ENCODE measurements at places on chromosomes 4 and X. TPM values are rescaled to one million over a fixed set of nuclear protein-coding genes. Genes with fewer than 3 reads are reported as not detected.
A peak's percentile ranks its signal among the peaks of the same experiment; 100 is the strongest.

Gene USP27X
- not detected for total RNA-seq

Gene FAM133A
- not detected for total RNA-seq

GRCh38 chrX:2533424-2533823 is 32.6 kb upstream of the DHRSX start:
- DNase-seq: no peak

DNA sequence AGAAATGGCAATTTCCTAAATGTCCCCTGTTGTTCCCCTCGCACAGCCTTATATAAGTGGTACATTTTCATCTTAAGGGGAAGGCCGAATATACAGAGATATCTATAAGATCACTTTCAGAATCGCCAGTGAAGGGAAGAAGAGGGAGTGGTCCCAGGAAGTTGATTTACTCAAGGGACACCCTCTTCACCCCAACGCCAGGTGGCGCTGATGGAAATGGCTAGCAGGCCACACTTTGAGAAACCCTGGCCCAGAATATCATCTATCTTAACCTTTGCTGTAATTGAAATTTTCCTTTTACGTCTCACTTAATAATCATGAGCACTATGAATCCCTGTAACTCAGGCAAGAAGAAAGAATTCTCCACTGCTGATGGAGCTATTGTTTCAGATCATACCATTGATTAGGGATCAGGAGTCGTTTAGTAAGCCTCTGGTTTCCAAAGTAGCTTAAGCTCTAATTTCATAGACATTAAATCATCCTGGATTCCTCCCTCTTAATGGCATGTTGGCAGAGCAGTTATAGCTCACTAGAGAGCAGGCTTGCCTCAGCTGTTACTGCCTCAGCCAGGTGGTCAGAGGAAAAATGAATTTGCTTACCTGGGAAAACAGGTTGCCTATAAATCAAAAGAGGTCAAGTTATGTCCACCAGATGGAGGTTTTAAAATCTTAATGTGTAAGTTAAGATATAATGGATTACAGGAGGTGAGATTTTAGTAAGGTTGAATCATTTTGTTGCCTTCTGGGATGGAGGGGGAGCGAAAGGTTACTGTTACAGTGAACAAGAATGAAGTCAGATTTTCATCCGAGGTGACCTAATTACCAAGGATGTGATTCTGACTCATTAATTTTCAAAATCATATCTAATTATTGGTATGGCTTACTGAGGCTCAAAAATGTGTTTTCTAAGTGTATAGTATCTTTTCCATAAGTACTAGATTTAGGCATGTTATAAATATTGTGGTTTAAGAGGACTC is 941.2 kb upstream of the TENM3 start:
- DNase-seq: peak; percentile 57

GRCh38 chrX:108162265-108162664 is 70.7 kb downstream of the ATG4A start:
- no peak for DNase-seq

DNA sequence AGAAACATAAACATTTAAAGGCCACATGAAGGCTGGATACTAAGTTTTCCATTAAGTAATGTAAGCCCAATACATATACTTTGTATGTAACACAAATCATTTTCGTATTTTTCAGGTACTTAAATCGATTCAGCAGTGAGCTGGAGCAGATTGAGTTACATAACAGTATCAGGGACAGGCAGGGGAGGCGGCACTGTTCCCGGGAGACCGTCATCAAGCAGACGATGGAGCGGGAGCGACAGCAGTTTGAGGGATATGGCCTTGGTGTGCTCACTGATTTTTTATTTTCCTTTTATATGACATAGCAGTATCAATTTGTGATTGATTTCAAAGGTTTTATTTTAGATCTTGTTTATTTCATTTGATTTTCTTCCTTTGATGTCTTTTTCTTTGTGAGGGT is 20.7 kb downstream of the TMA16 start:
- DNase-seq: no peak

DNA sequence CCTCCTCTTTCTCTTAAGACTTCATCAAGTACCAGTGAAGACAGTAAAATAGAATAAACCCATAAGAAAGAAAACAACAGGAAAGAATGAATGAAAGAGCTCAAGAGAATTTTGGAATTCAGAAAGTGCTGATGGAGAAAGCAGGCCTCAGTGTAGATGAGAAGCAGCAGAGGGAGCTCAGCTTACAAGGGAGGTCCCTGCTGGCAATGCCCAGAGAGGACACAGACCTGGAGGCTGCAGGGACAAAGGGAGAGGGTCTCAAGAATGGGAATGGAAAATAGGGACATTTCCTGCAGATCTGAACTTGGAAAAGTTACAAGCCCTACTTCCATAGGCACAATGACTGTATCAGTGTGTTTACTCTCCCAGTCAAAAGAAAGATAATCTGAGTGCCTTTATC is 64.5 kb upstream of the MAGEA10 start:
- DNase-seq: no peak

Gene SERTM2
- total RNA-seq: 0.55 TPM

Gene PHKA1
- total RNA-seq: 1.8 TPM

DNA sequence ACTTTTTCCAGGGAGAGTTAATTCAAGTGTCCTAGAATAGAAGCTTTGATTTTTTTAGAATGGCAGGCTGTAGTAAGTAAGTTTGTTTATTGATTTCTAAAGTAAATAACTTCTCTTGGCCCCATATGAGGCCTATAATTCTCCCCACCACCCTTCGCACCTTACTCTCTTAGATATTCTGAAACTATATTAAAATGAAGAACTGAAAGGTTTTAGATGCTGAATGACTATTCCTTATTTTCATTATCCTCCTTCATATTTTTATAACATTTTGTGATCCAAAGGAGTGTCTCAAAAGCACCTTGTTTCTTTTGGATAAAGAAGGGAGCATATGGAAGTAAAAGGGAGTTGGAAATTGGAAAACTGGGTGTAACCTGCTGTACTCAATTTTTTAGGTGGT is 70.3 kb downstream of the IRS4 start:
- DNase-seq: no peak

Measured in transverse colon (tissue), 4 donors.